ENCODE measurements at places on chromosomes 11 and 22. TPM values are rescaled to one million over a fixed set of nuclear protein-coding genes. Genes with fewer than 3 reads are reported as not detected.

DNA sequence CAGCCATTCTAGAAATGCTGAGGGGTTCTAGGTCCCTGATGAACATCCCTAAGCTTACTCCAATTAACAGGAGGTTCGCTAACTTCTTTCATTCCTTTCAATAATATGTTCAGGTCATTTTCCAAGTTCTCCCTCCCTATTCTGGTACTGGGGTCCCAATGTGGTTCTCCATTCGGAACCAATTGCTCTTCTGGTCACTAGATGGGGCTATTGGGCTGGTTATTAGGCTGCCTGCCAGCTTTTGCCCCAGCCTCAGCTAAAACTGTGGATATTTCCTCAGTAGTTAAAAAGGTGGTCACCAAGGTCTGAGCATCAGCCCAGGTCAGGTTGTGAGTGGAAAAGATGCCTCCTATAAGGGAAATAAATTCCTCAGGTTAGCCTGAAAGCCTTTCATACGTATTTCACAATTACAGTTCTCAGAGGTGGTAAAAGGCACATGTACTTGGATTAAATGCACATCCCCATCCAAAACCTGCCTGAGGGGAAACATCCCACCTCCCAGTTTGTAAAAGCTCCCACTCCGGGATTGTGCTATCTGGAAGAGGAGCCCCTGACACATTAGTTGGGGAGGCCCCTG is 161.1 kb upstream of the CCDC179 start:
- DNase-seq = no peak

DNA sequence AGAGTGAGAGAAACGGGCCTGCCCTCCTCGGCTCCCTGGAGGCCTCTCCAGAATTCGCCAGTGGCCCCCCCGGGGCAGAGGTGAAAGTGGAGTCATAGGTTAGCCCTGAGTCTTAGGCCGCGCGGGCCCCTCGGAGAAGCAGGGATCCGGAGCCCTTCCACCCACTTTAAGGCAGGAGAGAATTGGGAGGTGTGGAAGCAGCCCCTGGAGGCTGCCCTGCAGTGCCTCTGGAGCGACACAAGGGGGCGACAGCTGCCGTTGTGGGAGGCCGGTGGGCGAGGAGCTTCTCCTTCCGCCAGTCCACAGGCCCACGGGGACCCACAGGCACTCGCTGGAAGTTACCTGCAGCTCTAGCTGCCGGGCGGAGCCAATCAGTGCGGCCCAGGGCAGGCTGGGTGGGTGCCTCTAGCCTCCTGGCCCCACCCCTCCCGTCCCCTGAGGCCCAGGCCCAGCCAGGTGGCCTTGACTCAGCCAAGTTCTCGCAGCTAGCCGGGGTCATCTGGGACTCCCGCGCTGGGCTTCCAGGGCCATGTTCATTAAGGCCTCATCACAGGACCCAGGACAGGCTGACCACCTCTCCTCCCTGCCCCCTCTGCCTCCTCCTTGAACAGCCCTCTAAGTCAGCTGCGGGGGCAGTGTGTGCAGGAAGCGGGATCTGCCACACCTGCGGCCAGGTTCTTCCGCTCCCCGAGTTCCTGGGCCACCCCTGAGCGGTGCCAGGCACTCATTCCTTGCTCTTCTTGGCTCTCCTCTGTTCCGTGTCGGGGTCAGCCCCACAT is 5.0 kb downstream of the DGKZ start:
- no peak for DNase-seq

DNA sequence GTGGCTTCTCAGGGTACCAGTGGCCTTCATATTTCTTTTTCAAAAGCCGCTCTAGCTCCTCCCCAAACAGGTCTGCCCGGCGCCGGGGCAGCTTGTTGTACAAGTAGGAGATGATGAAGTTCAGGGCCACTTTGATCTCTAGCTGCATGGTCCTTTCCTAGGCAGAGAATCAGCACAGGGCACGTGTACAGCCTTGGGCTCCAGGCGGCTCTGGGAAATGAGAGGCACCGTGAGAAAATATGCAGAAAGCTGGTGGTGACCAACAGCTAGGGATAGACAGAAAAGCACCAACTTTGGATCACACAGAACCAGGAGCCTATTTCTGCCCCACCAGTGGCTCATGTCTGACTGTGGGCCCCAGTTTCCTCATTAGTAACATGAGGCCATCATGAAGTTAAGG is 9.4 kb downstream of the TOB2 start:
- DNase-seq = no peak

GRCh38 chr11:32050264-32050663 is 40.6 kb upstream of the RCN1 start:
- no peak for DNase-seq

- no peak for DNase-seq
These were observed 100.0 kb upstream of the ARHGAP20 start for GRCh38 chr11:110812086-110812733.

DNA sequence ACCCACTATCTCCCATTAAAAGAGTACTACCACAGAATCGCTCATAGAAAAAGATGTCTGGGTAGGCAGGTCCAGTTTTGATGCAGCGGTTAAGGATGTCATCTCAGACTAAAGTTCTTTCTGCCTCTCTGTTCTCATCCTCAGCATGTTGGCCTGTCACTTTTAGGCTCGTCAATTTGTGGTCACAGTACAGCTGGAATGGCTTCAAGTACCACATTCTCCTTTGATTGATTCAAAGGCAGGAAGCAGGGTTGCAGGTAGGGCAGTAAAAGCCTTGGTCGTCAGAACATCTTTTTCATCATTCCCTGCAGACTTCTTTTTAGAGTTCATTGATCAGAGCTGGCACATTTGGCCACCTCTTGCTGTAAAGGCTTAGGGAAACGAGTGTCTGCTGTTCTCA is 28.7 kb downstream of the SDHD start:
- DNase-seq = no peak

DNA sequence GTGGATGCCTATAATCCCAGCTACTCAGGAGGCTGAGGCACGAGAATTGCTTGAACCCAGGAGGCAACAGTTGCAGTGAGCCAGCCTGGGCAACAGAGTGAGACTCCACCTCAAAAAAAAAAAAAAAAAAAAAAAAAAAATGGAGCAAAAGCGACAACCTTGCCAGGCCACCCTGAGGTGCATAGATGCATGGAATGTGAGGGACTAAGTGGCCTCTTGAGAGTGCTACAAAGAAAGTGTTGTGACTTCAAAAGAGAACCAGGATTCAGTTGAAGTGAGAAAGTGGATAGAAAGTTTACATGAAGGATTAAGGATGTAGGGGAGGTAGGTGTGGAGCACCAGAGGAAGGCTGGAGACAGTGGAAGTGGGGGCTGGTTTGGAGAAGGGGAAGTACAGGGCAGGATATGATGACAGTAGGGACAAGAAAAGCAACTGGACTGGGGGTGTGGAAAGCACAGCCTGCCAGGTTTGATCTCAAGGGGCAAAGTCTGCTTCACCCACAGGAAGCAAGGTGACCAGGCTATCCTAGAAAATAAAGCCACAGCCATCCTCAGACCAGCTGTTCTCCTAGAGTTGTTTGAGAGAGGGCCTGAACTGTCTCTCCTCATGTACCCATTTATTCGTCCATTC is 36.0 kb upstream of the OLFML1 start:
- no peak for DNase-seq

- DNase-seq = no peak
These were observed 11.7 kb downstream of the OSBPL5 start for GRCh38 chr11:3153291-3153861.

DNA sequence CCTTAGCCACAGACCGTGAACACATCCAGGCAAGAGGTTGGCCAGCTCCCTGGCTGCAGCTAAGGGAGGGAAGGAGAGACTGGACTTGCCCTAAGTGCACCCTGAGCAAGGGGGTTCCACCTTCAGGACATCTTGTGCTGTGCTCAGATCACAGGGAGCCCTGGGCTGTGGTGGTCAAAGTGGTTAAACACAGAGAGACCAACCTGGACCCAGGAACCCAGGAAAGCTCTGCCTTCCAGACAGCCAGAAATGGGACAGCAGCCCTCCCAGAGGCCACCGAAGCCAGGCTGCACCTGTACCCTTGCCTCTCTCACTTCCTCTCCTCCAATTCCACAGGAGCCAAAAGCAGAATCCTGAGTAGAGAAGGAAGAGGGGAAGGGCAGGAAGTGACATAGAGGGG is 105.2 kb upstream of the TMEM45B start:
- no peak for DNase-seq

DNA sequence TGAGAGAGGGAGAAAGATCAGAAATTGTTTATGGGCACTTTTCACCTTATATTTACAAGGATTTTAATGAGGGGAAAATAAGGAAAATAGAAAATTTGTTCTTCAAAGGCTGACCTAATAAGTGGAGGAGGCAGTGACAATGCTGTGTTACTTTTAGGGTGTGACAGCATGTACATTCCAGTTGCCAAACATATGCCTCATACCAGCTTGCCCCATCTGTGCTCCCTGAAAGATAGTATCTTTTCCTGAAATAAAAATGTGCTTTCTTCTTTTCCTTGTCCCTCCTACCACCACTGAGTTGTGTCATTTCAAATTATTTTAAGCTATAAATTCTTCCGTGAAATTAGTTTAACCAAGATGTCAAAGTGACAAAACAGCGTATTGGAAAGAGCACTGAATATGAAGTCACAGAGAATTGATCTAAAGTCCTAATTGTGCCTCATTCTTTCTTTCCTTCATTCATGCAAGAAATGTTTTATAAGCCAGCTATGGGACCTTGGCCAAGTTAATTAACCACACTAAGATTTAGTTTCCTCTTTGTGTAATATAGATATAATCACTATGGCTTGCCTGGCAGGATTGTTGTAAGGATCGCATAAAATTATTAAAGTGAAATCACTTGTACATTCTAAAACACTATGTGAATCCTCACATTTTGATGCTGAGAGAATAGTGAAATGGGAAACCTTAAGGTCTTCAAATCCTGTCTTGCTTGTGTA is 1307.5 kb upstream of the TENM4 start:
- no peak for DNase-seq

DNA sequence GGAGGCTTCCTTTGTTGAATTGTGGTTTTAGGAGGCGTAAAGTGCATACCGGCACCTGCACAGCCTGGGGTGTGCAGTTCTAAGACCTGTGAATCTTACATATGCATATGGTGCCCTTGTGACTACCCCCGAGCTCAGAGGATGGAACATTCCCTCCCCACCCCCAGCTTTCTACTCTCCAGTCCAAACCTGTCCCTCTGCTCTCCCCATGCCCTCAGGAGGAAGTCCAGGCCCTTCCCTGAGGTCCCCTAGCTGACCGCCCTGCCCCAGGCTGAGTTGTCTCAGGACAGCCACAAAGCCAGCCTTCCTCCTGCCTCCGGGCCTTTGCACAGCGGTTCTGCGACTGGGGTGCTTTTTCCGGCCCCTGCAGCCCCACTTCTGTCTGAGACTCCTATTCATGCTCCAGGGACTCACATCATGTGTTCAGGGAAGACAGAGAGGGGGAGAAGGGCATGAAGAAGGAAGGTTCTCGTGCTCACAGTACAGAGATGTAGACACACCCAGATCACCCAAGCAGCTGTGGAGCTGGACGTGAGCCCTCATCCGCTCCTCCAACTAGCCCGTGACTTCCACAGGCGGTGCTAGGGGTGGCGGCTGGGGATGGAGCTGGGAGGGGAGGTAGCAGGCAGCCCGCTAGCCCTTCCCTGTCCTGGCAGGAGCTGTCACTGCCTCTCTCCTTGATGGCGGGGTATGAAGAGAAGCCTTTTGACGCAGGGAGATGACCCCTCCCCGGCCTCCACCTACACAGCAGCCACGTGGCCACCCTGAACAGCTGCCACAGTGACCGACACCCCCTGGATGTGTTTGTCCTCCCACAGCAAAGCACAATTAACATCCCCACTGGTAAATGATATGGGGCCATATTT is 50.8 kb downstream of the FLRT1 start:
- no peak for DNase-seq

GRCh38 chr11:70326365-70326811 is 55.9 kb downstream of the PPFIA1 start:
- DNase-seq = no peak

DNA sequence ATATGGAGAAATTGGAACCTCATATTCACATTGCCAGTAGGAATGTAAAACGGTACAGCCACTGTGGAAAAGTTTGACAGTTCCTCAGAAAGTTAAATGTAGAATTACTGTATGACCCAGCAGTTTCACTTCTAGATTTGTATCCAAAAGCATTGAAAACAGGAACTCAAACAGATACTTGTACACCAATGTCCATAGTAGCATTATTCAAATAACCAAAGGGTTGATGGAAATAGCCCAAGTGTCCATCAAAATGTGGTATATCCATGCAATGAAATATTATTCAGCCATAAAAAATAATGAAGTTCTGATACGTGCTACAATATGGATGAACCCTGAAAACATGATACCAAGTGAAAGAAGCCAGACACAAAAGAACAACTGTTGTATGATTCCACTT is 17.8 kb downstream of the PRRG4 start:
- no peak for DNase-seq

- no peak for DNase-seq
These were observed 9.4 kb downstream of the NPTXR start for GRCh38 chr22:38834215-38834953.

- DNase-seq = no peak
These were observed 42.1 kb upstream of the MYEOV start for GRCh38 chr11:69251639-69252489.

DNA sequence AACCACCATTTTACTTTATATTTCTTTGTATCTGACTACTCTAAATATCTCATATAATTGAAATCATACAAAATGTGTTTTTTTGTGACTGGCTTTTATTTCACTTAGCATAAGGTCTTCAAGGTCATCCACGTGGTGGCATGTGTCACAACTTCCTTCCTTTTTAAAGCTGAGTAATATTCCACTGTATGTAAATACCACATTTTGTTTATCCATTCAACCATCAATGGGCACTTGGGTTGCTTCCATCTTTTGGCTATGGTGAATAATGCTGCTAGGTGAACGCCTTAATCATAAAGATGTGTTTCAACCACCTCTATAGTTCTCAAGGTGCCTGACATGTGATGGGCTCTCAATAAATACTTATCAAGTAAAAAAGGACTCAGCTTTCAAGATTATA is 15.5 kb downstream of the RAB30 start:
- DNase-seq = no peak

GRCh38 chr22:19891317-19892256 is 36.9 kb upstream of the GNB1L start:
- DNase-seq = no peak

GRCh38 chr22:38196791-38197419 is 4.9 kb upstream of the MAFF start:
- DNase-seq = no peak

- no peak for DNase-seq
These were observed 859 bp upstream of the KRTAP5-5 start for GRCh38 chr11:1628506-1629325.

- DNase-seq = no peak
These were observed 32.8 kb downstream of the MS4A2 start for GRCh38 chr11:60121264-60121663.

Gene SULT4A1
- polyA plus RNA-seq = 1.2 TPM

Gene LRRN4CL
- polyA plus RNA-seq = 16.7 TPM

Gene CD248
- 66.5 TPM for polyA plus RNA-seq

Gene NFRKB
- 19.6 TPM for polyA plus RNA-seq

Gene AP2A2
- 51.4 TPM for polyA plus RNA-seq

Gene TRPM5
- 0.05 TPM for polyA plus RNA-seq

Gene CREB3L1
- polyA plus RNA-seq = 20.0 TPM

Gene NRXN2
- polyA plus RNA-seq = 30.5 TPM

All from urinary bladder (tissue), 4 donors.